Left colon (tissue), 2 donors: ENCODE measurements at places on chromosomes 5 and 9.

DNA sequence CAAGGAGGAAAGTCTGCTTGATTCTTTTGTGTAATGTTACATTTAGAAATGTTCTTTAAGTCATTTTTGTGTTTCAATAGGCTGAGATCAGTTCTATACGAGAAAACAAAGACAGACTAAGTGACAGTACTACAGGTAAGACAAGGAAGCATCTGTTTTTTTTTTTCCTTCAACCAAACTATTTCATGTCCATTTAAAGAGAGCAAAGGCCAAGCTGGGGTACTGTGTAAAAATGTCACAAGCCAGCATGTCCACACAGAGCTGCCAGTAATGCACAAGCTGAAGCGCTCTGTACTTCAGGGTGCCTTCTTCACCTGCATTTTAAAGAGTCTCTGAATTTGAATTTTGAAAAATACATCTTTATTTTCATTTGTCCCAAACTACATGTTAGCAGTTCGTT is 20.2 kb upstream of the TTC23L start:
- DNase-seq = no peak

DNA sequence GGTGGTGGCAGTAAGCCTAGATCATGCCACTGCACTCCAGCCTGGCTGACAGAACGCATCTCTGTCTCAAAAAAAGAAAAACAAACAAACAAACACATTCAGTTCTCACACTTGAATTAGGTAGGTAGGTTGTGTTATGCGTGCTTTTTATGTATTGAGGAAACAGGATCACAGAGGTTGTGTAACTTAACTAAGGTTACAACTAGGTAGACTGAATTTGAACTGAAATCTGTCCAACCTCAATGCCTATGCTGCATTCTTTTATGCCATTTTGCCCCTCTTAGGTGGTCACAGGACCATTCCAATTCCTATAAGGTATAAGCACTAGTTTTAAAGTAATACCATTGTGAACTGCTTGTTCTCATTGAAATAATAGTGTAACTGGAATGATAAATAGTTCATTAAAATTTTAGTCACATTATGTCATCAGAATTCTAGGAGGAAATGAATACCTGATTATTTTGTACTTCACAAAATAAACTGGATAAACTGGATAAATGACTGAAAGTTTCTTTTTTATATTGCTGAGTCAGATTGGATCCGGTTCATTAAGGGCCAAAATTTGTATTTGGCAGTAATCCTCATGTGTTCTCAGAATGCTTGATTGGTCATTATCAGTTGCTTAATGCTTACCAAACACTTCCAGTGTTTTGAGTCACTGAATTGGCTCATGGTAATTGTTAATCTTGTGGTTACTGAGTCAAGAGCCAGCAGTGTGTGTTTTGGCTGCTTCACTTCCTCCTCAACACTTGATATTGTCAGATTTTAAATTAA is 7.1 kb downstream of the UBAP1 start:
- DNase-seq = no peak

DNA sequence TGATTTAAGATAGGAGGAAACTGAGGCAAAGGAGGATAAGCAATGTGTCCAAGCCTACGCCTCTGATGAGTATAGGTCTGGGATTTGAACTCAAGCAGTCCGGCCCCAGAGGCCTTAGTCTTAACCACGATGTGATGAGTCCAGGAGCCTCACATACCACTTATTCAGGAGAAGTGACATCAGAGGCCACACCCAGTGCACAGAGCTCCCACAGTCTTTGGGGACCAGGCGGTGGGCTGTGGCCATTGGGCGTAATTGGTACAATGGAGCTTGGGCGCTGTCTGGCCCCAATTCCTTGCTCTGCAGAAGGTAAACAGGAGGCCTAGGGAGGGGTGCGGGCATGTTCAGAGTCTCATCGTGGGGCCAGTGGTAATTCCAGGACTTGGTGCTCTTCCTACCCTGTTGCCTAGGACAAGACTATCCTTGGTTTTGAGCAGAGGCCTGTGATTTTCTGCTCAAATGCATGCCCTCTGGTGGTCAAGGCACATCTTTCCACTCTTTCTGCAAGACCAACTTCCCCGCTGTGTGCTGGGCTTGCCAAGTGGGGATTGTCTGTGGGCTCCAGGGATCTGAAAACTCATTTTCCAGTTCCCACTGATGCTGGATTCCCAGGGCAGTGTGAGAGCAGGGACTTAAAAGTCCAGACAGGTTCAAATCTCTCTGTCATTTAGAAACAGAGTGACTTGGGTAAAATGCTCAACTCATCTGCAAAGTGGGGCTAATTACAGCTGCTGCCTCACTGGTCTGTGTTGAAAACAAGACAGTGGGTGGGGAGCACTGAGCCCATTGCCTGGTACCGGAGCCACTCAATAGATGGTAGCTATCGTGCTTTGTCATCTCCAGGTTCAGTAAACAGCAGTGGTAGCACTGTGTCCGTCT is 15.8 kb downstream of the NDST1 start:
- DNase-seq = no peak

DNA sequence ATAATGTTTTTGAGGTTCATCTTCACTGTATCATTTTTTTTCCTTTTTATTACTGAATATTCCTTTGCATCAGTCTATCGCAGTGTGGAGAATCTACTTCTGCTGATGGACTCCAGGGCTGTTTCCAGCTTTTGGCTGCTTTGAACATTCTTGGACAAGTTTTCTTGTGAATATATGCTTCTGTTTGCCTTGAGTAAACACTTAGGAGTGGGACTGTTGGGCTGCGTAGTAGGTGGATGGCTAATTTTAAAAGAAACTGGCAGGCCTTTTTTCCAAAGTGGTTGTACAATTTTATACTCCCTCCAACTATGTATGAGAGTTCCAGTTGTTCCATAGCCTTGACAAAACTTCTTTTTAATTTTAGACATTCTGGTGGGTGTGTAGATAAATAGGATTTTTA is 102.4 kb downstream of the WDR41 start:
- no peak for DNase-seq

- no peak for DNase-seq
Observed at GRCh38 chr9:122367065-122367464, 3.8 kb upstream of the PTGS1 start.

- DNase-seq = peak; percentile 14
Observed at GRCh38 chr9:110050925-110051355, 157.0 kb downstream of the C9orf152 start.

GRCh38 chr9:119951591-119951990 is 582.4 kb upstream of the BRINP1 start:
- DNase-seq = no peak

GRCh38 chr9:15191378-15191777 is 115.6 kb downstream of the TTC39B start:
- no peak for DNase-seq

DNA sequence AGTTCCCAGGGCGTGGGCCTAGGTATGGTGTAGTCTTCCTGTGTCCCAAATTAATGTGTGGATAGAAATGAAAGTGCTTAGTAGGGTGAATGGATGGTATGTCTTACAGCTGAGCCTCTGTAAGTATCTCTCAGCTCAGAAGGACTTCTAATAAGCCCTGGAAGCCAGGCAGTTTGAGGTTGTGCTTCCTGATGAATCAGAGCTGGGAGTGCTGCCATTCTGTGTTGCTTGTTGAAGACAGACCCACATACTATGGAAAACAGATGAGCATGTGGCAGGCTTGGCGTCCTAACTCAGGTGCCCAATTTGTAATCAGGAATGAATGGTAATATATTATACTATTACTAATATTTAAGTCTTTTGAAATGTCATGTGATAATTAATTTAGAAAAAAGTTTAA is 69.8 kb downstream of the CMYA5 start:
- no peak for DNase-seq

- DNase-seq = no peak
Observed at GRCh38 chr9:89864257-89864656, 259.4 kb downstream of the GADD45G start.

DNA sequence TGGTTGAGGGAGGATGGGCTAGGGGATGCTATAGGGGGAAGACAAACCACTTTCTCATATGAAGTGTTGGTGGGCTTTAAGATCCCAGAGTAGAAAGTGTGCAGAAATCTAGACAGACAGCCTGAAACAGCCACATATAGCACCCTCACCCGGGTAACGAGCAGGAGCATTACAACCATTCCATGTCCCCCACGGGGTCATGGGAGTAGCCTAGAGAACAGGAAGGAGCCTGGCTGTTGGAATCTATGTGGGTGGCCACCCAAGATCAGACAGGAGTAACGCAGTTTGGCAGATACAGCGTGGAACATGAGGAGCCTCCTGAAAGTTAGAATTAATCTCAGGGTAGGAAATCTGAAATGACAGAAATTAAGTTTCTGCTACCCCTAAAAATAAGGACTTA is 146.1 kb upstream of the RAI14 start:
- no peak for DNase-seq

DNA sequence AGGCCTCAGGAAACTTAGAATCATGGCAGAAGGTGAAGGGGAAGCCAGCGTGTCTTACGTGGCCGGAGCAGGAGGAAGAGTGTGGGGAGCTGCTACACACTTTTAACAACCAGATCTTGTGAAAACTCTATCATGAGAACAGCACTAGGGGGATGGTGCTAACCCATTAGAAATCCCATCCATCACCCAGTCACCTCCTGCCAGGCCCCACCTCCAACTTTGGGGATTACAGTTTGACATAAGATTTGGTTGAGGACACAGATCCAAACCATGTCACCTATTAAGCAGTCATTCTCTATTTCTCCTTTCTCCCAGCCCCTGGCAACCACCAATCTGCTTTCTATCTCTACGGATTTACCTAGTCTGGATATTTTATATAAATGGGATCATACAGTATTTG is 26.9 kb downstream of the PBX3 start:
- DNase-seq = no peak

- DNase-seq = no peak
Observed at GRCh38 chr9:20685769-20686168, 1.7 kb downstream of the FOCAD start.

DNA sequence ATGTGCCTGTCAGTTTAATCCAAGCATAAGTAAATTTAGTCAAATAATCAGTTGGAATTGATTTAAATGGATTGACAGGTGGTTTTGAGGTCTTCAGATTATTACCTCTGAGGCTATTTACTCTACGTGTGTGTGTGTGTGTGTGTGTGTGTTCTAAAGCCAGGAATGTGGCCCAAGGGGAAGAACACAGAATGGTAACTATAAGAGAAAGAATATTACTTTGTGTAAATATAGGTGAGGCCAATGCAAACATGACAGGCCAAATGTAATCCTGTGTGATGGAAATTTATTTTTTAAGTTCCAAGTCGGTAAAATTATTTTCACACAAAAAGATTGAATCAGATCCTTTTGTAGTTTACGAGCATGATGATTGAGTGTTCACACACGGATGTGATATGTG is 390.0 kb downstream of the PLK2 start:
- DNase-seq = peak; percentile 29

DNA sequence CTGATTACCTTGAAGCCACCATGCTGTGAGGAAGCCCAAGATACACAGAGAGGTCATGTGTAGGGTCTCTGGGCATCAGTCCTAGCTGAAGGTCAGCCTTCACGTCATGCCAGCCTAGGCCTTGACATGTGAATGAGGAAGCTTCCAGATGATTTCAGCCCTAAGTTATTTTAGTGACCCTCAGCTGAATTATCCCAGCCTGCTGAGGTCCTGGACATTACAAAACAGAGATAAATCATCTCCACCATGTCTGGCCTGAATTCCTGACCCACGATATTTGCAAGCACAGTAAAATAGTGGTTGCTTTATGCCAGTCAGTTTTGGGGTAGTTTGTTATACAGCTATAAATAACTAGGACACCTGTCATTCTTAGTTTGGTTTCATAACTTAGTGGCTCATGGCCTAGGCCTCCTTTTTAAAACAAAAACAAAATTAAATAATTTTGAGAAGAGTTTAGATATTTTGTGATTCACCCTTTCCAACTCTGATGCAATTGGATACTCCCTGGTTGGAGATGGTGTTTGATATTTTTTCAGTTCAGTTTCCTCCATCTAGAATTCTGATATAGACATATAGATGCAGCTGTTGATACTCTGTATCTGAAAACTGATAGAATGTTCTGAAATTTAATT is 571.3 kb upstream of the CLINT1 start:
- DNase-seq = no peak

DNA sequence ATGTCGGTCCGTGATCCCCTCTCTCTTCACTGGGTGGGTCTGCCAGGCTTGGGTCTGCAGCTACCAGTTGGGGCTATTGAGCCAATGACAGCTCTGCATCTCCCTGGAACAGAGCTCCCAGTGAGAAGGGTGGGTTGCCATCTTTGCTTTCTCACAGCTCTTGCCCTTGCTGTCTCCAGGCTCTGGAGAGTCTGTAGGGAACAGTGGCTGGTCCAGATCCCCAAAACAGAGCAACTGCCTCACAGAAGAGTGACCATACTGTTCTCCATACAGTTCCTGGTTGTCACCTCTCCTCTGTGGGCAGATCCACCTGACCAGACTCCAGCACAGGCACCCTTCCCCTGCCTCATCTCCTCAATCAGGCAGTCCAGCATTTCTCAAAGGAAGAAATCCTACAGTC is 5.2 kb upstream of the IFNA17 start:
- DNase-seq = no peak

DNA sequence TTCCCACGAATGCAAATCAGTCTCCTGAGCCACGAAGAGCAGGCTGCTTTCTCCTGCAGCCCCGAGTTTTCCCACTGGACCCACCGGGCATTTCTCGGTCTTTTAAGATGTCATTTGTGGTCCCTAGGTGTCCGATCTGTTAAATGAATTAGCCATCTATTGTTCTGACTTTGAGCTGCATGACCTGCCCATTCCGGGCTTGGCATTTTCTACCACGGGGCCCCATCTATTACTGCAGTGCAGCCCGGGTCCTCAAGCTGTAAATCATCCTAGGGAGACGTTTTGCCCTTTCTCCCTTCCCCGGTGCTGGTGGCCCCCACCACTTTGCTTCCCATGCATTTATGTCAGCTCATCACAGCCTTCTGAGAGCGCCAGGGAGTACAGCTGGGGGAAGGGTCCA is 405.4 kb downstream of the IRX1 start:
- DNase-seq = no peak

- no peak for DNase-seq
Observed at GRCh38 chr9:121494192-121494591, 5.5 kb downstream of the GGTA1 start.

DNA sequence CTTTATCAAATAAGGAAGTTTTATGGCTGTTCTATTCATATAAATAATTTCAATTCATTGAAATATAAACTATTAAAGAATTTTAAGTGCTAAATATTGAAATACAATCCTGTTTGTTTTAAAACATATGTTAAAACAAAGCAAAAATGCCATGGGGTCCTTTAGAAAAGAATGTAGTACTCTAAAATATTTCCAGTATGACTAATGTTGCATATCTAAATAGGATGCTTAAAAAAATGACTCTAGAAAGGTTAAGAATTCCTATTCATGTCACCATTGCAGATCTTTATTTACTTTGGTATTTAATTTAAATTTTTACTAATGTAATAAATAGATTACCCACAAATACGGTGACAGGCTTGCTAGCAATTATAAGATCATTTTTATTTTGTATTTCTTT is 132.3 kb downstream of the ZNF608 start:
- no peak for DNase-seq

GRCh38 chr5:156675395-156675794 is 174.7 kb upstream of the PPP1R2B start:
- DNase-seq = no peak

DNA sequence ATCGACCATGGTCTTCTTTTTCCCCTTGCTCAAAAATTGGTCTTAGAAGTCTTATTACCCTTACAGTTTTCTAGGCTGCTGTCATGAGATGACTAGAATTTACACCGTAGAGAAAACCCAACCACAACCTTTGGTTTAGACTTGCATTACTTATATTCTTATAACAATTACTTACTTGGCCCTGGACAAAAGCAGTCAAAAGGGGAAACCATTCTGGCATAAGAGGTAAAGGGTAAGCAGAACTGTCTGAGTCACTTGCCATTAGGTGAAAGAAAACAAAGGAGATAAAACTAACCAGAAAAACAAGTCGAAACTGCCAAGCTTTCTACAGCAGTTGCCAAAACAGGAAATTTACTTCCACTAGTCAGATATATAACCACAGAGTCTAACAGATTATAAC is 17.9 kb downstream of the TMEM245 start:
- no peak for DNase-seq
